ENCODE measurements at places on chromosomes 1 and 21.

GRCh38 chr1:19973616-19974015 is 5.8 kb downstream of the PLA2G2A start:
- no peak for DNase-seq

DNA sequence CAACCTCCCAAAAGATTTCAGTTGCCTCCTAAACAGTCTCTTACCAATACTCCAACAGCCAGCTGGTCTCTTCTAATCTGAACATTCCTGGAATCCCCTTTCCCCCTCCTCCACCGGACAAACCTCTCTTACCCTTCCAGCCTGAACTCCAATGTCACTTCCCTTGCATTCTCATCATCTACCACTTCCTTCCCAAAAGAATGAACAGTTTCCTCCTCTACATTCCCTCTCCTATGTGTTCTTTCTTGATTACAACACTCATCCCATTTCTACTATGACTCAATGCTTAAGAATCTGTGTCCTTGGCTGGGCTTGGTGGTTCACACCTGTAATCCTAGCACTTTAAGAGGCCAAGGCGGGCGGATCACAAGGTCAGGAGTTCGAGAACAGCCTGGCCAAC is 417.1 kb downstream of the SETD4 start:
- no peak for DNase-seq

GRCh38 chr1:78388275-78388674 is 102.5 kb upstream of the PTGFR start:
- DNase-seq: no peak

- DNase-seq: peak; percentile 56
These were observed 941 bp upstream of the IFI16 start for GRCh38 chr1:159008744-159009188.

- DNase-seq: no peak
These were observed 296.0 kb upstream of the PTBP2 start for GRCh38 chr1:96425382-96426129.

- DNase-seq: no peak
These were observed 1276.0 kb upstream of the ADGRL4 start for GRCh38 chr1:80282536-80282935.

DNA sequence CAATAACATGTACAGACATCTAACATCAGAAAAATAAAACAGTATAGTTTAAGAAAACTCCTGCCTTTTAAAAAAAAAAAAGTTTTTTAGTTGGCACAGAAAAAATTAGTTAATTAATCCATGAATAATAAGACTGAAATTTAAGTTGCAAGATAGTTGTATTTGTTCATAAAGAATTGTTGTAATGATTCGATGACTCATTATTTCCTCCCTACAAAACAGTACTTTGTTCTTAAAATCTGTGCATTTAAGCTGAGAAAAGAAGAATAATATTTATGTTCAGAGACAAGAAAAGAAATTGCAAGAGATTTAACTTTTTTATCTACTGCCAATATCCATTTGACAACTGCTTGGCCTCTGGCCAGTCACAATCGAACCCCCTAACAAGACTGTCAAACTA is 894.7 kb downstream of the ADGRL2 start:
- DNase-seq: no peak

GRCh38 chr1:4395676-4396075 is 258.7 kb upstream of the AJAP1 start:
- no peak for DNase-seq
